ENCODE measurements at places on chromosomes 7 and 10.
A peak's percentile ranks its signal among the peaks of the same experiment; 100 is the strongest.

GRCh38 chr10:89644967-89645741 is at the start of gene PANK1:
TSS of gene PANK1 (minus strand) at chr10:89645242. CDS start at chr10:89644891, 351 bp downstream.
- peak; percentile 51 for DNase-seq

DNA sequence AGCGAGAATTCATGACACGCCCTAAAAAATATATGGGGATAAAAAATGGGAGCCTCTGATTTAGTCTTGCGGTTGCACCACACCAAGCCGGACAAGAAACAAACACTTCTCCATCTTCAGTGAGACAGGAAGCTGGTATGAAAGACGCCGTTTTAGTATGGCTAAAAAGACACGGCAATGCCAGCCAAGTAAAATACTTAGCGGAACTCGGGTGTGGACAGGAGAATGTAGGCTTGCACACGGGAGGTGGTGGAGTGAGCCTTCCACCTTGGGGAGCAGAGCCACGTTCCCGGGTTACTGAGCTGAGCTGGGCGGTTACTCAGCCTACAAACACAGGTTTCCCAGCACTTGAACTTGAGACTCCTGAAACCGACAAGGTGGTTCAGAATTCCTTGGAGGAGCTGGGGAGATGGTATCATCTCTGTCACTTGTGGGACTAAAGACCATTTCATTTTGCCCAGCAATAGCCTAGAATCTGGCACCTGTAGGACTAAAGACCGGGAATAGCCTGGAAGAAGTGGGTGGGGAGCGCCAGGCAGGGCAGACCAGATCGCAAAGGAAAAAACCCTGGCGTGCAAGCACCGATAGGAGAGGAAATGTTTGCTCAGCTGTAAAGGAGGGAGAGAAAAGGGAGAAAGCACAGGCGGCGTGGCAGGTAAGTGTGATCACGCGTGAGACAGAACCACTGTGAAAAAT is 34.8 kb upstream of the SEPHS1 start:
- DNase-seq, result no peak

- DNase-seq, result no peak
Observed at GRCh38 chr10:86693275-86693674, 25.0 kb downstream of the LDB3 start.

- no peak for DNase-seq
Observed at GRCh38 chr7:78296644-78297371, 498.2 kb downstream of the PHTF2 start.

DNA sequence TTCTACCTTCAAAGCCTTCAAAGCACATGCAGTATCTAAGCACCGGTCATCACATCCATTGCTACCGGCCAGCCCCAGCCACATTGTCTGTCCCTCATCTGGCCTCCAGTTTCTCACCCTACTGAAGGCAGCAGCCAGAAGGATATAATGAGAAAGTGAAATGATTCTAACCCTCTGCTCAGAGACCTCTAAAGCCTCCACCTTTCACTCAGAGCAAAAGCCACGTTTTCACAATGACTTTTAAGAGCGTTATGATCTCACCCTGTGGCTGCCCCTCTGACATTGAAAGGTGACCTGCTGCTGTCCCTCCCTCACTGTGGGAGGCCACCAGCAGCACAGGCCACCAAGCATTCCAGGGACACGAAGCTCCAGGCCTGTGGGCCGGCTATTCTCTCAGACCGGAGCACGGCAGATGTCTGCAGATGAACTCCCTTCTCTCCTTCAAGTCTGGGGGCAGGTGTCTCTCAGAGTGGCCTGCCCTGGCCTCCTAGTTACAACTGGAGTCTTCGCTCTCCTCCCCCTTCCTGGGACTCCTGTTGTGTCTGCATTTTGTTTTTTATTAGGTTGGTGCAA is 94.9 kb upstream of the EEPD1 start:
- no peak for DNase-seq

DNA sequence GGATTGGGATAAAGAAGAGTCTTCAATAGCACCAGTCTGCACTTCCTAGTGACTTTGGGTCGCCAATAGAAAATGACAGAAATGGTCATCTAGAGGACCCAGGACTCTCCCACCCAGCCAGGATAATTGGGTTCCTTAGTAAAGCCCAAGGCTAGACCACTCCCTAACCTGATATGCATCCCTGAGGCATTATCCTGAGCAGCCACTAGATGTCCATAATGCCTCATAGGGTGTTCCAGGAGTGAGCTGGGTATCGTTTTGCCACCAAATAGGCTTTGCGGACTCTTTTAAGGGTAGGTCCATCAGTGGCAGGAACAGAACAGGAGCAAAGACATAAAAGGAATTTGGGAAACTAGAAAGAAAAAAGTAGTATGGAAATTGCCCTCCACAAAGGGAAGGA is 4.5 kb upstream of the LRRC4 start:
- DNase-seq, result no peak

GRCh38 chr10:131824371-131825149 is 76.2 kb upstream of the PPP2R2D start:
- no peak for DNase-seq

GRCh38 chr7:67807826-67808225 is 811.2 kb downstream of the TYW1 start:
- DNase-seq, result no peak

DNA sequence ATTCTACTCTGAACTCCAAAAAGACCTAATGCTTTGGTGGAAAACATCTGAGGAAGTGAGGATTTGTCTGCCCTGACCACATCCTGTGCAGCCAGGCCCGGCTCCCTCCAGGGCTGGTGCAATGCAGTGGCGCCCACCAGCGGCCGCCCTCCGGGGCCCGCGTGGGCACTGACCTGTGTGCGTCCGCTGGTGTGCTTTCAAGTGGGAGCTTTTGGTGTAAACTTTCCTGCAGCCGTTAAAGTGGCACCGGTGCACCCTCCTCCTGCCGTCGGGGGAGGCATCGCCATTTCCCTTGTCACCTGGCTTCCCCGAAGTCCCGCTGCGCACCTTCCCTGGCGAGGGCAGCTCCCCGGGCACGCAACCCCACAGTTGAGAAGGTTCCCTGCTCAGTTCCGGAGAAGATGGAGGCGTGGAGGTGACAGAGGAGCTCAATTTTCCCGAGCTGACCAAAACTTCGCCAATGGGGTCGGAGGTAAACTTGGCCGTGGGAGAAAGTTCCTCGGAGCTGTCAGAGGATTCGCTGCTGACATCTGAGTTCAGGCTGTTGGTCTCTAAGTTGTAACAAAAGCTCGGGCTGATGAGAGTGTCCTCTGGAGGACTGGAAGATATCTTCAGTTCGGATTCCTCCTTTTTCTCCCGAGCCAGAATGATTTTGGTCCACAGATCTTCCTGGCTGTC is 3.4 kb downstream of the KLF6 start:
- DNase-seq, result peak; percentile 21

- no peak for DNase-seq
Observed at GRCh38 chr7:8597565-8597964, 164.2 kb downstream of the NXPH1 start.

DNA sequence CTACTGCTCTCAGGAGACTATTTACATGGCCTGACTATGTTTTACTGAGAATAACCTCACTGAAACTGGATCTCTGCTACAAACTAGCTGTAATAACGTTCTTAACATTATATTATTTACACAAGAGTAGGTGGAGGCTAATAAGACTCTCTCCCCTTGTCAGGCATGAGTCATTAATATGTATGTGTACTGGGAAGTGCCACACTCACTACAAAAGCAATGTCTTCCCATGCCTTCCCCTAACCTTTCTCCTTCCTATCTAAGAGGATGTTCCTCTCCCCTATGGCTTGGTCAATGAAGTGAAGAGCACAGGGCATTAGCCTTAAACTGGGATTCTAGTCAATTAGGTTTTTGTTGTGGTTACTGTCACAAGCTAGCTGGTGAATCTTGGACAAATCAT is 147.9 kb downstream of the DGKB start:
- no peak for DNase-seq

DNA sequence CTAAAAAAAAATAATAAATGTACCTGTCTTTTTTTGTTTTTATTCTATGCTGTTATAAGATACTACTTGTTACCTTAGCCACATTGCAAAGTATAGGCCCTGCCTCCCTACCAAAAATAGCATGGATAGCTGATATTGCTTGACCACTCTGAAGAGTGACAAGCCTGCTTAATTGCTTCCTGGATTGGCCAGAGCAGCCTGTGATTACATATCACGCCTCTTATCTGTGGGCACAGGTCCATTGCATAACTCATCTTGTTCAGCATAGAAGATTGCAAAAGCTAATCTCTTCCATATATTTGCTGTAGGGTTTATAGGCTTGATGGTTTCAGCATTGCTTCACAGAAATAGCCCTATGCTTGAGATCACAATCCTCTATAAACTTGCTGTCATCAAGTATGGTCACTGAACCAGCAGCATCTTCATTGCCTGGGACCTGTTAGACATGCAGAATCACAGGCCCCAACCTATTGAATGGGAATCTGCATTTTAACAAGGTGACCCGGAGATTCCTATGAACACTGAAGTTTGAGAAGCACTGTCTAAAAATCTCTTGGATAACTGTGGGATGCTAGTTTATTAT is 280.8 kb upstream of the CDC14C start:
- DNase-seq, result no peak

DNA sequence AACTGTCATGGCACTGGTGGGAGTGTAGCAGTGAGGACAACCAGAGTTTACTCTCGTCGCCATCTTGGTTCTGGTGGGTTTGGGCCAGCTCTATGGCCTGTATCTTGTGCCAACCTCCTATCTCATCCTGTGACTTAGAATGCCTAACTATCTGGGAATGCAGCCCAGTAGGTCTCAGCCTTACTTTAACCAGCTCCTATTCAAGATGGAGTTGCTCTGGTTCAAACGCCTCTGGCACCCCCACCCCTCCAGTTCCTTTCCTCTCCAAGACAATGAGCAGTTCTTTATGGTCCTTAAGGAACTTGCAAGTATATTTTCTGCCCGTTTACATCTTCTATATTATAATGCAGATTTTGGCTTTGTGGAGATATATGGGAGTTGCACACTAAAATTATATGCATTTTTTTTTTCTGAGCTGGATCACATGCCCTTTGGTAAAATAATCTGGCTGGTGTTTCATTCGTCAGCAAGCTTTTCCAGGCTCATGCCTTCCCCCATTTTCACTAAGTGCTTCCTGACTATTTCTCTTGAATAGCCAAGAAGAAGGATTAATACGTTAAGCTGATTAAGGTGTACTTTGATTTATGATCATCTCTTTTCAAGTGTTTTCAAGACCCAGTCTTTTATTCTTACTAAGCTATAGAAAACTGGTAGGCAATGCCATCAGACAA is 11.2 kb upstream of the WIPF3 start:
- no peak for DNase-seq

DNA sequence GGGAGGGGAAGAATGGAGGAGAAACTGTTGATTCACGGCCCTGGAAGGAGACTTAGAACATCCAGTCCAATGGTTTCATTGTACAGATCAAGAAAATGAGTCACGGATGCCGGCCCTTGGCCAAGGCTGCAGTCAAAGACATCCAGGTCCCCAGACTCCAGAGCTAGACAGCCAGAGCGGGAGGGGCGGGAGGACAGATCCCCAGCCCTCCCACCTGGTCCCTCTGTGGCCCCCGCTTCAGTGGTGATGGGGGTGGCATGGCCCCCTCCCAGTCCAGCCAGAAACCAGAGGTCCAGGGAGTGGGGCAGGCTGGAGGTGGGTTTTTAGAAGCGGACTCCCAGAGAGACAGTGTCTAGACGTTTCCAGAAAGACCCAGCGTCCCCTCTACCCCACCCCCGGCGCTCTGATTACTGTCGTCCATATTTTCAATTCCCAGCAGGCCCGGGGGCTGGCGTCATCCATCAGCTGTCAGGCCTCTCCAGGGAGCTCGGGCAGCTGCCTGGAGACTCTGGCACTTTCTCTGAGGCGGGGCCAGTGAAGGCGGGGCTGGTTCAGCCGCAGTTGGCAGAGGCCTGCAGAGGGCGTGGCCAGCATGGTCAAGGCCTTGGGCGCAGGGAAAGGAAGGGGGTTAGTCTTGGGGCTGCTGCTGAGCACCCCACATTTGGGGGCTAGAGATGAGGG is 8.0 kb upstream of the HSPB1 start:
- no peak for DNase-seq

DNA sequence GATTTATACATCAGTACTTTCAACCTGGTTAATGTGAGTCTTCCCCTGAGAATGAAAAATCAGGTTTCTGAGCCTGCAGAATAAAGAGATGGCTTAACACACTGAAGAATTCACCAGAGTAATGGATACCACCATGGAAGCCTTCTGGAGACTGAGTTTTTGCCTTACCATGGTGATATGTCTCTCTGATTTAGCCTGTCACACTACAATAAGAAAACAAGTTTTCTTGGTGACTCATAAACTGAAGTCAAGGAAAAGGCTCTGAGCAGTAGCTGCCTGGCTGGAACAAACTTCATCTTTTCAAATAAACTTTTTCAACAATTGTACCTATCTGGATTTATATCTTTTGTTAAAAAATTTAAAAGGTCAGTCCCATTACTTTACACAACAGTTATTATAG is 229.0 kb downstream of the PRPF18 start:
- DNase-seq, result no peak

DNA sequence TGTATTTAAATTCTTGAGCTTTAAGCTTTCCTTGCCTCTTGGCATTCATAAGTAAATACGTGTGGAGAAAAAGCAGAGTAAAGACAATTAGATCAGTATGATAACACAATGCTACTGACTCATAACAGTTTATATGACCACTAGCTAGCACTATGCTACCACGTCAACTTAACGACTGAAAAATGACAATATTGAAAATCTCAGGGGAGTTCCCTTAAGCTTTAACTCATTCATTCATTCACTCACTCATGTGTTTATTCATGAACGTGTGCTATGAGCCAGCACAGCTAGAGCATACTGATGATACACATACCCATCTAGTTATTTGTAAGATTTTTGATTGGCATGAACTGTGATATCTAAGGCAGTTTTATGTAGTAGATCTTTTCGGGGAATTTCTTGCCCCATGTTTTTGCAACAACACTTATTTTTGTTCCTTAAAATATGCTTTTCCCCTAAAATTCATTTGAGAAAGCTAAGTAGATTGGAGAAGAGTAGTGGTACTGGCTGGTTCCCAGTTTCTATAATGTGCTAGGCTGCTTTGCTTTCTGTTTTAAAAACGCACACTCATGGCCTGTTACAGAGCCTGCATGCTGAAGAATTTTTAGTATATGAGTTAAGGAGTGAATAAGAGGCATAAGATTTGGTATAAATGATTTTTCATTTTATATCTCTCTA is 57.4 kb upstream of the ACBD5 start:
- no peak for DNase-seq

- no peak for DNase-seq
Observed at GRCh38 chr10:132659206-132660091, 121.9 kb downstream of the INPP5A start.

- DNase-seq, result no peak
Observed at GRCh38 chr10:86219271-86219670, 147.3 kb downstream of the GRID1 start.

DNA sequence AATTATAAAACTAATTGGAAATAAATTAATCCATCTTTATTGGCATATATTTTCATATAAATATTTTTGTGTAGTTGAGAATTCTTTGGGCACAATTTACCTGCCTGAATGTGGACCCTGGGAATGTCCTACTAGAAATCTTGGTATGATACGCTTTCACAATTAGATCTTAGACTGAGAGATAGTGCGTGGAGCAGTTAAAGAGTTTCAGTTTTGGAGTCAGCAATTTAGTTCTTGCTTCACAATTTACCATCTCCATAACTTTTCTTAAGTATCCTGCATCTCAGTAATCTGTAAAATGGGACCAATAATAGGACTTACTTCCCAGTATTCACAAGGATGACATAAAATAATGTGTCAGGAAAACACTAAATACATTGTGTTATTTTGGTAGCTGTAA is 2.0 kb downstream of the MTPN start:
- no peak for DNase-seq
